NCI-H1417 treated with DMSO at 0.1 percent for 48 hours (cell line): ENCODE measurements at places on chromosomes 3 and 15.
A peak's percentile ranks its signal among the peaks of the same experiment; 100 is the strongest.

GRCh38 chr3:184814214-184814613, 2.2 kb downstream of the VPS8 start:
- DNase-seq = no peak

GRCh38 chr3:135618123-135618522, 347.4 kb upstream of the PPP2R3A start:
- no peak for DNase-seq

- no peak for DNase-seq
These were observed 19.2 kb downstream of the FOXP1 start for GRCh38 chr3:71564361-71564760.

DNA sequence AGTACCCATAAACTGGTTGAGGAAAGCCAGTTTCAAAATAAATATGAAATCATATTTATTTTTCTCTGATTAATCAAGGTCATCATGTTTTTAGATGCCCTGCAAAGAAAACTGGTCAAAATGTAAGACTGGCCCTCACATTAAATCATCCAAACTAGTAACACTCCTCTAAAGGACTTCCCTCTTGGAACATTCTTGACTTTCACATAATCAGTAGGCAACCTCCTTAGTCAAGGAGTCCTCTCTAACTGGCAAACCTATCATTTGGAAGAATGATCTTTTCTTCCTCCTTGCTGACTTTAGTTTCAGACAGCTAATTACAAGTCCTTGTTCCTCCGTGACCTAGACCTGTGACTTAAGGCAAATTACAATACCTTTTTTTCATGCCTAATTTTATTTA, 82.5 kb upstream of the DCBLD2 start:
- no peak for DNase-seq

- no peak for DNase-seq
These were observed 193.4 kb upstream of the SEMA6D start for GRCh38 chr15:47523681-47524475.

DNA sequence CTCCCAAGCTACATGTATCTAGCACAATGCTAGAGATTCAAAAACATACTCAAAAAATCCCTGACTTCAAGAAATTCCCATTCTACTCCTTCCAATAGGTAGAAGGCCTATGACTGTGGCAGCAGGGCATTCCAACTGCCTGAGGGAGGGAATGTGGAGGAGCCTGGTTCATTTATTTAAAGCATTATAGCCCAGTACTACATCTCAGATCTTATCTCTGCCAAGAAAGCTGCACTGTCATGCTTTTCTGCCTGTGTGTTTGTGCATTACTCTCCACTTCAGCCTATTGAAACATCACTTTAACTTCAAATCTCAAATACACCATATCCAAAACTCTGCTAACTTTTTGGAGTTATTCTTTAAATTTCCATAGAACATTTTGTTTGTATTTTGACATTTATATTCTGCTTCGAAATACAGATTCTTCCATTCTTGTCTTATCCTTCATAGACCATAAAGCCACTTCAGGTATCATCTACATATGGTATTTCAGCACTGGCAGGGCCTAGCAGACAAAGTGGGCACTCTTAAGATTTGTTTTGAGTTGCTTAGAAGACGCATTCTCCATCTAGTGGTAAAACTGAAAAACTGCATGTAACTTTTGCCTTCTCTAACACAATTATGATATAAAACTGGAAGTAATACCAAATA, 59.1 kb upstream of the NEDD4 start:
- DNase-seq = peak; percentile 50

DNA sequence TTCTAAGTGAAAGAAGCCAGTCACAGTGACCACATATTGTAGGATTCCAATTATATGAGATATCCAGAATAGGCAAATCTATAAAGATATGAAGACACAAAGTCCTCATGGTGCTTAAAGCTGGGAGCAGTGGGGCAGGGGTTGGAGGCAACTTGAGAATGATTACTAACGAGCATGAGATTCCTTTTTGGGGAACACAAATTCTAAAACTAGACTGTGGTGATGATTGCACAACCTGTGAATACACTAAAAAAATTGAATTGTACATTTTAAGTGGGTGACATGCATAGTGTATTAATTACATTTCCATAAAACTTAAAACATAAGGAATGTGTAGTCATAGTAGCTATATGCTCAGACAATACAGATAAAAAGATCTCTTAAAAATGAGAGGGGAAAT, 103.2 kb downstream of the DPH6 start:
- DNase-seq = no peak

DNA sequence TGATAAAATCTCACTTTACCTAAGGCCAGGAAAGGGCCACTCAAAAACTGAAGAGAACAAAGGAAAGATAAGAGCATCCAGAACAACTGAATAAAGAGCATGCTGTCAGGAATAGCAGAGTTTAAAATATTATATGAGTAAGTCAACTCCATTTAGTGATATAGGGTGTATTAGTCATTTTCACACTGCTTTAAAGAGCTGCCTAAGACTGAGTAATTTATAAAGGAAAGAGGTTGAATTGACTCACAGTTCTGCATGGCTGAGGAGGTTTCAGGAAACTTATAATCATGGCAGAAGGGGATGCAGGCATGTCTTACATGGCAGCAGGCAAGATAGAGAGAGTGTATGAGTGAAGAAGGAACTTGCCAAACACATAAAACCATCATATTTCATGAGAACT, 778.0 kb upstream of the NECTIN3 start:
- no peak for DNase-seq

DNA sequence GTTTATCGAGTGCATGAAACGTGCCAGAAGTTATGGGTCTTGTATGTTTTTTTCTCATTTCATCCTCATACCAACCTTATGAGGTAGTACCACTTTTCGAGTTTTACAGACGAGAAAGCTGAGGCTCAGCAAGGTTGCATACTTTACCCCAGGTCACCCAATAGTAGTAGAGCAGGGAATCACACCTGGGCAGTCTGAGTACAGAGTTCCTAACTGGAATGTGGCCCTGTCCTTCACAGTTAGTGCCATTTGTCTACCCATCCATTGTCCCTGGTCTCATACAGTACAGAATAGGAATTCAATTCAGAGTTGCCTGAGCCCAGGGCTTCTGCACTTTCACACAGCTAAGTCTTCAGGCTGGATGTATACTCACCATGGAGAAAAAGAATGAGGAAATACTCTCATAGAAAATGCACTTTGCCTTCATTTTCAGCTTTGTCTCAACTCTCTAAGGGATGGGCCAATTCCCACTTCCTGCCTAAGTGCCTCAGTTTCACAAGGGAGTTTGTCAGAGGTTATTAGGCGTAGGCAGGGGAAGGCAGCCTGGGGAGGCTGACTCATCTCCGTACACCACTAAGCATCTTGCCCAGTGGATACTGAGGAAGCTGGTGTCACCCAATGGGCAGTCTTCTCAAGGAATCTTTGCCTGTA, 93.2 kb downstream of the TMEM212 start:
- DNase-seq = no peak

DNA sequence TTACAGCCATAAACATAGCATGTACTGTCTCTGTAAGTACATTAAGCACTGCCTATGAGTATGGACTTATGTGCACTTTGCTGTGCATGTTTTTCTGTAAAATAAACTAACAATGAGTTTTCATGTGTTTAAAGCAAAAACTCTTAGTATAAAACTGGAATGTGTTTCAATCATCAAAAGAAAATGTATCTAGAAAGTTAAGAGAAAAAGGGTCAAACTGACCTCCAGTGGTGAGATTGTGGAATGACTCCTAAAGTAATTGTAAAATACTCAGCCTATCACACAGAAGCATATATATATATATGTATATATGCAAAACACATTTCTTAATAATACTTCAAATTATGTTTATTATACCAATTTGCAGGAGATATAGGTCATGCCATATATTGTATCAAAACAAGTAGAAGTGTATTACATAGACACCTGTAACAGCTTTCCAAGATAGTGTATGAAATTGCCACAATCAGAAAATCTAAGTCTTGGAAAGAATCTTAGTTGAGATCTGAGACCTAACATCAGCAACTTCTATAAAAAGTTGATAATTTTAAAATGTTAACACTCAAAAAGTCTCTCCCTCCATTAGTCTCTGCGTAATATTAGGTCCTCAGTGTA, 199.6 kb downstream of the FMN1 start:
- no peak for DNase-seq
